ENCODE measurements at places on chromosomes 13 and 19. TPM values are rescaled to one million over a fixed set of nuclear protein-coding genes. Genes with fewer than 3 reads are reported as not detected.

GRCh38 chr13:101516262-101516661, 63.8 kb downstream of the ITGBL1 start:
- DNase-seq = no peak

The C19orf67 gene
- polyA plus RNA-seq = 0.10 TPM

The LILRA1 gene
- 0.54 TPM for polyA plus RNA-seq

GRCh38 chr13:48923376-48923775, 52.3 kb upstream of the FNDC3A start:
- DNase-seq = no peak

The IGFL1 gene
- not detected for polyA plus RNA-seq

DNA sequence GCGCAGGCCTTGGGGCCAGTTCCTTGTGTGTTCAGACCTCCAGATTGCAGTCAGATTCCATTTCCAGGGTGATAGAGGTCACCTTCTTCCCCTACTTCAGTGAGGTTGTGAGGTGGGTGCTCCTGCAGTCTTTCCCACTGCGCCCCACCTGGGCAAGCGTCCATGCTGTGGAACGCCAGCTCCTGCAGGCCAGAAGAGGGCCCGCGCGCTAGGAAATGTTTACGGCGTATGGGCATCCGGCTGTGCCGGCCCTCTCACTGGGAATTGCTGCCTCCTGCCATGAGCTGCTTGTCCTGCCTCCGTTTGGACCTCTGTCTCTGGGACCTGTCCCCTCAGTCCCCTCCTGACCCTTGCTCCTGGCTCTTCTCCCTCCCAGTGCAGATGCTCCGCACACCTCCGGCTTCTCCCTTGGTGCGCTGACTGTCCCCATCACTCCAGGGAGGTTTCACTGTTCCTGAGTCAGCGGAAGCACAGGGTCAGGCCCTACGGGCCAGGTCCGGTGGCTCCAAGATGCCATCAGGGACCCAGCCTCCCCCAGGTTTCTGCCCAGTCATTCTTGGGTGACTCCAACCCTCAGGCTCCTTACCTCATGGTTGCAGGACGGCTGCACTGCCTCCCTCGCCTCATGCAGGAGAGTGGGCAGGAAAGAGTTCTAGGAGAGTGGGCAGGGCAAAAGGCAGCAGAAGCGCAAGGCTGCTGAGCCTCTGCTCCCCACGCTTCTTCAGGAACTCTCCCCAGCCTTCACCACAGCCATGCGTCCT, 56.6 kb downstream of the SMARCA4 start:
- no peak for DNase-seq

DNA sequence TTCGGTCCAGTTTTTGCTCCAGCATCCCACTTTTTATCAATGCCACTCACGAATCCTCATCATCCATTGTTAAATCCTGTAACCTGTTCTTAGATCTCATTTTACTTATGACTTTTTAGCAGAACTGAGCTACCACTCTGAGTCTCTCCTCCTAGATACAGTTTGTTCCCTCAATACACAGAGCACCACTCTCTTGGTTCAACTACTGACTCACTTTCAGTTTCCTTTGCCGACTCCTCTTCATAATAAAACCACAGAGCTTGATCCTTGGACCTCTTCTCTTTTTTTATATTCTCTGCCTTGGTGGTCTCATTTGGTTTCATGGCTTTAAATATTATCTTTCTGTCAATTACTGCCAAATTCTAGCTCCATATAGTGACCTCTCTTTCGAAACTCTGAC, 150.3 kb downstream of the SLITRK5 start:
- DNase-seq = no peak

The PTPRS gene
- polyA plus RNA-seq = 81.9 TPM

DNA sequence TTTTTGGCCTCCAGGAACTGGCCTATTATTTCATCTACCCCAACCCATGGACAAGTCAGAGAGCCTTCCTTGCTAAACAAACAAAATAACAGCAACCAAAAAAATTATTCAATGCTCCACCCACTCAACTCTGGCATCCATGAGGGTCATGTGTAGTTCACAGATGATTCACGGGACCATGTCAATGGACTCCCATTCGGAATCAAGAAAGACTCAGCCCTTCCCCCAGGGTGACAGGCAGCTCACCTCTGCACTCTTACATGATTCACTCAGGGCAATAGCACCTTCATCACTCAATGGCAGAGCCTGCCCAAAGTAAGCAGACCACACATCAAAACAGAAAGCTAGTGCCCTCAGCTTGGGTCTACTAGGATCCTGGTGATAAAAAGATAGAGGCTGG, 14.3 kb upstream of the SCEL start:
- DNase-seq = no peak

GRCh38 chr13:42361701-42362100, 89.7 kb downstream of the AKAP11 start:
- DNase-seq = no peak

DNA sequence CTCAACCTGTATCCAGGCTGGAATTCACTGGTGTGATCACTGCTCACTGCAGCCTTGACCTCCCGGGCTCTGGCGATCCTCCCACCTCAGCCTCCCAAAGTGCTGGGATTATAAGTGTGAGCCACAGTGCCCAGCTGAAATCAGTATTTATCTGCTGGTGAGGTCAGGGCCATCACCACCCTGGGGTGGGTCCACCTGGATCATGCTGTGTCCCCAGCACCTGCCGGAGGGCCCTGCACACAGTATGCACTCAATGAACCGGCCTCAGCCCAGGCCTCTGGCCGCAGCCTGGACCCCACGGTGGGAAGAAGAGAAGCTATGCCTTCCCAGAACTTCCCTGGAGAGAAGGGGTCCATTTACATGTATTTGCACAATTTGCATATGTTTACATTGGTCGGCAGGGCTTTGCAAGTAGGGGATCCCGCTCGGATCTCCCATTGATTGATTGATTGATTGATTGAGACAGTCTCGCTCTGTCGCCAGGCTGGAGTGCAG, 2.6 kb upstream of the SLC5A5 start:
- DNase-seq = no peak

The NDUFS7 gene
- 37.8 TPM for polyA plus RNA-seq

- DNase-seq = no peak
Observed at GRCh38 chr13:19726611-19727010, 56.1 kb downstream of the PSPC1 start.

DNA sequence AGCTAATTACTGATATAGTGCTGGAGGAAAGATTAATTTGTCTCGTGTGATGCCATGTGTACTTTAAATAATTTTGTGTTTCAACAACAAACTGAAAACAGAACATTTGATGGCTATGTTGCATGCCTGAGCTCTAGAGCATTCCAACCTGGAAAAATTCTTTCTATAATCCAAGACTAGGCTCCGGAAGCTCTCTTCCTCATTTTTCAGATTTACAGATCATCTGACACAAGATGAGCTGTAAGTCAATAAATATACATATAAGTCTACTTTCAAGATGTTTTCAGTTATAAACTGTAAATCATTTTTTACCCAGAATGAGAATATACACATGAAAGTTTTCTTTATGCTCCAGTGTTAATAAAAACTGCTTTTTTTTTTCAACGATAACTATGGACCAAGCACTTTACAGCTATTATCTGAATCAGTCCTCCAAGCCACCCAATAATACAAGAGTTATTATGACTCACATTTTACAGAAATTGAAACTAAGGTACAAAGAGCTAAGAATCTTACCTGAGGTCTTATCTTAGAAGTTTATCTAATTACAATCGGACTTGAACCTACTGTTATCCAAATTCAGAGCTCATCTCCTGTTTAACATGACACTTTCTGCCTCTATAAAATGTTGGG, 6.4 kb upstream of the FOXO1 start:
- no peak for DNase-seq

GRCh38 chr13:99656844-99657381, 155.6 kb downstream of the TM9SF2 start:
- DNase-seq = no peak

- no peak for DNase-seq
Observed at GRCh38 chr19:51325161-51325976, 13.9 kb downstream of the IGLON5 start.

The EFNB2 gene
- polyA plus RNA-seq = 83.5 TPM

GRCh38 chr13:95445131-95445530, 107.4 kb upstream of the CLDN10 start:
- no peak for DNase-seq

The COL5A3 gene
- polyA plus RNA-seq = 3.6 TPM

The CGB5 gene
- polyA plus RNA-seq = not detected

The DAND5 gene
- polyA plus RNA-seq = 0.30 TPM

DNA sequence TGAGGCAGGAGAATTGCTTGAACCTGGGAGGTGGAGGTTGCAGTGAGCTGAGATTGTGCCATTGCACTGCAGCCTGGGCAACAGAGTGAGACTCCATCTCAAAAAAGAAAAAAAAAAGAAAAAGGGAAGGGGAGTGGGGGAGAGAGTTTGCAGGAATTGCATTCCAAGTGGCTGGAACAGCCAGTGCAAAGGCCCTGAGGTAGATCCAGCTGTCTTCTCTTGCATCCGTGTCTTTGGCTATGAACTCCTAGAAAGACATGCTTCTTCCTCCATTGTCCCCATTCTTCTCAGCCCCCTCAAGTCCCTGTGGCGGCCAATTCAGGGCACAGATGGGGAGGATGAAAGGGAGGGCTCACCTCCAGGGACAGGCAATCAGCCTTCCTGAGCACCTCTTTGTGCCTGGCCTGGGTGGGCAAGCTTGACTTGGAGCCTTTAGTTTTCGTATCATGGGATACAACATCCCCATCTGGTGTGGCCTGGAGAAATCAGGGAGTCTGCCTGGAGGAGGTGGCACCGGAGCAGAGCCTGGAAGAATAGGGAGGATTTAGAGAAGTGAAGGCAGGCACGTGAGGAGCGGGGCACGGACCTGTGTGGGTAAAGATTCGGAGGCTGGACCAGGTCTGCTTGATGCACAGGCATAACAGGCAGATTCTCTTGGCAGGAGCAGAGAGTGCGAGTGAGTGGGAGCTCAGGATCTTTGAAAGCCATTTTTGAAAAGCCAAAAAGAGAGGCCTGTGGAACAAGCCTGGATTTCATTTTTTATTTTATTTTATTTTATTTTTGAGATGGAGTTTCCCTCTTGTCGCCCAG, 5.0 kb downstream of the ANKRD24 start:
- no peak for DNase-seq

The NECTIN2 gene
- polyA plus RNA-seq = 74.5 TPM
